ENCODE measurements at places on chromosomes 6 and 20.

- no peak for DNase-seq
Measured at GRCh38 chr6:85432554-85432953, 17.3 kb upstream of the NT5E start.

GRCh38 chr6:50998905-50999304, 180.2 kb downstream of the TFAP2B start:
- DNase-seq, result no peak

- DNase-seq, result no peak
Measured at GRCh38 chr6:162260027-162260426, 467.5 kb downstream of the PRKN start.

DNA sequence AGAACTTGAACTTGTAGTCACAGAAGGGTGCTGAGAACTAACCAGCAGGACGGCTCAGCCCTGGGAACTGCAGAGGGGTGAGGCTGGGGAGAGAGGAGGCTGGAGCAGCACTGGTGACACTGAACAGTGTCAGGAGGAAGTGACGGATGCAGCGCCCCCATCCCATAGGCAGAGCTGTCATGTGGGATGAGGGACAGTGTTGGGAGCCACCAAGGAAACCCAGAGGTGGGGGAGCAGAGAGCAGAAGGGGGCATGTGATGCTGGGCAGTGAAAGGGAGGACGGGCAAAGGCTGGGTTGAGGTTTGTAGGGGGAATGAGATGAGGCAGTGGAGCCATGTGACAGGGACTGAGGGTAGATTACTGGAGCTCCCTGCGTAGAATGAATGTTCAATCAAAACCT, 2.1 kb downstream of the HLA-DPB1 start:
- no peak for DNase-seq

DNA sequence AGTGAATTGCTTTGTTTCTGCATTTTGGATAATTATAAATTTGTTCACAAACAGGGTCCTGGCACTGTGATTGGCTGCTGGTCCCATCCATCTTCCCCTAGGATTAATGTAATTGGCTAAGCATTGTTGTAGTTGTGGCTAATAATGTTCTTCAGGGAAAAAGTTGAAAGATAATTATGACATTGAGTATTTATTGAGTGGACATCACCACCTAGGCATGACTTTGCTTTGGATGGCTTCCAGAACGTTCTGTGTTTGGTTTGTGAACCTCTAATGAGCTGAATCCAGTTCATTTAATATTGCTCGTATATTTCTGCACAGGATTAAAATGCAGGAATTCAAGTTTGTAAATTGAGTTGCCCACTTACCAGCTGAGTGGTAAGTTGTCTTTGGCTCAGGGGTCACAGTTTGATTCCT, 55.1 kb downstream of the ARID1B start:
- DNase-seq, result no peak

DNA sequence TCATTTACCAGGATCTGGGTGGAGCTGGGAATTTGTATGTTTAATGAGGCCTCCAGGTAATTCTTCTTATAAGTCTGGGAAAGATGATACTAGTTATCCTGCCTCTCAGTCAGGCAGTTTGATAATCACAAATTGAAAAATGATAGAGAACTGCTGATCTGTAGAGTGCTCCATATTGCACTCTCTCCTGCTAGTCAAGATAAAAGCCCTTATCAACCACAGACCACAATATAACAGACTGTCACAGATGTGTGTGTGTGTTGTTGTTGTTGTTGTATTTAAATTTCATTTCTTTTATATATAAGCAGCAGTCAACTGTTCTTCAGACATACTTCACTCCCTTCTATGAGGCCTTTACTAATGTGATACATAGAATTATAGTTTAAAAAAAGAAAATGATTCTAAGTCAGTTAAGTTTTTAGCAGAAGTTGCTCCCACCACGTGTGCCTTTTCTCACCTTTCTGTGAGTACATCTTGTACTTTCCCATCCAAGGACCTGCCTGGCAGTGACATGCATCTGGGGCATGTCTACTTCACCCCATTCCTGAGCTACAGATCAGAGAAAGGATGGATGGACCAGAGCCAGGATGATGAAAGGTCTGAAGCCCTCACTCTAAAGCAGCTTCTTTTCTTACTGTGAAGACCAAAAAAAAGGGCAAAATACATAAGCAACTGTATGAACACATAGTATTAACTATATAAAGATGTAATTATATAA, 29.8 kb downstream of the TENT5A start:
- DNase-seq, result no peak

GRCh38 chr6:41717392-41717736, 18.0 kb downstream of the TFEB start:
- no peak for DNase-seq

DNA sequence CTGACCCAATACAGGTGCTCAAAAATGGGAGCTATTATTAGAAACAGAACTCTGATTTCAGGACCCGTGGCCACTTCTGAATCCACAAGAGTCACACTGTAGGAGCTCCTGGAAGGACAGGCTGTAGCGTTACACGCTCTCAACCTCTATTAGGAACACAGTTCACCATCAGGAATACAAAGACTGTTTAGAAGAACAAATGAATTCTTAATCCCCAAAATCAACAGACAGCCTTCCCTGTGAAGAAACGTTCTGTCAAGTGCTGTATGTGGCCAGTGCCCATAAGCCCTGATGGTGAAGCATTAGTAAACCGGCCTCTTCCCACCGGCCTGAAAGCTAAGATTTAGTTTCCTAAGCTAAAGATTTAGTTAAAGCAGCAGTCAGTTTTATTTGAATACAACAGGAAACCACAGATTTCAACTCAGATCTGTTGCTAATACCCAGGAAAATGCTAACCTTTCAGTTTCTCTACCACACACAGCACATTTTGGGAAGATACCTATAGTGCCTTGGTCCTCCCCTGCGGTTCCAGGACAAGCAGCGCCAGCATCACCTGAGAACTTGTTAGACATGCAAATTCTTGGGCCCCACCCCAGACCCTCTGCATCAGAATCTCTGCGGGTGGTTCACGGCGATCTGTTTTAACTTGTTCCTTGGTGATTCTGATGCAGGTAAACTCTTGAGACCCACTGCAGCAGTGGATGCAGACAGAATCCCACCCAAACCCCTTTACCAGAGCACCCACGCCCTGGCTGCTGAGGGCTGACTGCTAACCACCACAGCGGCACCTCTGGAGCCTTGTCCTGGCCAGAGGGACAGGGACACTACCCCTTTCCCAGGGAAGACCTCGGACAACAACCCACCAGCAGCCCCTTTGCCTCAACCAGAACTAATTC, 33.4 kb downstream of the MTRES1 start:
- no peak for DNase-seq

DNA sequence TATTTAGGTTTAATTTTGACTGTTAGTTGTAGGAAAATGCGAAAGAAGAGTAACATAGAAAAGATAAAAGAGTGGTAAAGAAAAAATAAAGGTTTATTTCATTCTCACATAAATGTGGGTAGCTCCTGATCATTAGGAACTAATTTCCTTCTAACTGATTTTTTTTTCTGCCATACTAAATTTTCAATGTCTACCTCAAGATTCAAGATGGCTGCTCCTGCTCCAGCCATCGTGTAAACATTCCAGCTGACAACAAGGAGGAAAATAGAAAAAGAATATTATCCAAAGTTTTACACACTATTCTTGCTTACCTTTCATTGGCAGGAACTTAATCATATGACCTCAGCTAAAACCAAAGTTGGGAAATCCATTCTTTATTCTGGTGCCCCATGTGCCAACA, 488.2 kb downstream of the LMBRD1 start:
- DNase-seq, result no peak

DNA sequence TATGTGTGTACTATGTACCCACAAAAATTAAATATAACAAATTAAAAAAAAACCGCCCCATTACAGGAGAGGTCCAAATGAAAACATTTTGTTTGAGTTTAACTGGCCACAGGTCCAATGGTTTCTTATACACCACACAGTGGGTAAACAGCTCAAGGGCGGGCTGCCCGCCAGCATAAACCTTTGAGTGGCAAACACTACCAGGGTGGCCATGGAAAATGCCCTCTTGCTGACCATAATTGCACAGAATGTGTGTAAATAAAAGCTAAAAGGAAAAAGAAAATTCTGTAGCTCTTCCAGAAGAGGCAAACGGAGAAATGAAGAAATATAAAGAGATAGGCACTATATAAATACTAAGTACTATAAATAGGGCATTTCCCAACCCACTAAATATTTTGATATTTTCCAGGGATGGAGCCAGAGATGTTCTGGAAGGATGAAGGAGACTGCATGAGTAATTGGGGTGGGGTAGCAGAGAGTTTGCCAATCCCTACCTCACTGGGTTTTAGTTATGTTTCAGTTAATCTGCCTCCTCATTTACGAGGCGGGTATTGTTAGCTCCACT, 1.1 kb upstream of the CDC5L start:
- no peak for DNase-seq

DNA sequence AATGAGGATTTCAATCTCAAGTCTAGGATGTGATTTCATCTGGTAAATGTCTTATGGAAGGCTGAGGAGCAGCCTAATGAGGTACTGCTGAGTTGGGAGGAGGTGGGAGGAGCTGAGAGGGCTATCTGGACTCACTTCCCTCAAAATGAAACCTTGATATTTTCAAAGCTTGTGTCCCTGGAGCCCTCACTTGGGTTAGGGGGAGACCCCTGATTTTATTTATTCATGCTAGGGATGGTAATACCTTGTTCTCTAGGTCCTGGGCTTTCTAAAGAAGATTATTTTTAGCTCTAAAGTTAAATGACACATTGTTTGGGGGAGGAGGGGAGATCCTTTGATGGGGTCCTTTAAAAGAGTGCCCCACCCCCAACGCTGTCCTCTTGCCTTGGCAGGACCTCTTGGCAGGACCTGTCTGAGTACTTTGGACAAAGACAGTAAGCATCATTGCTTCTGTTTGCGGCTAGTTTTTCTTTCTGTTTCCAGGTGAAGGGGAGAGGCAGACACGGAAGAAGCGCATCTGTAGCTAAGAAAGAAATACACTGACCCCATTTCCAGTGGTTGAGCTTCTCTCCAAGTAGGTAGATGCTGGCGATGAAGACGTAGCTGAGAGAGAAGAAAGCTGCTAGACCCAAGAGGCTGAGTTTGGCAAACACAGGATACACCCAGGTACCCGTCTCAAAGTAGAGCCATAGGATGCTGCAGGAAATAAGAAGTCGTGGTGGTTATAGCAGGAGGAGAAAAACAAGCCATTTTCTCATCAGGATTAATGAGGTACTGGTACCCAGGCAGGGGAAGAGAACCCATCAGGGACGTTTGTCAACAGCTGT, 55.6 kb downstream of the ADTRP start:
- no peak for DNase-seq

DNA sequence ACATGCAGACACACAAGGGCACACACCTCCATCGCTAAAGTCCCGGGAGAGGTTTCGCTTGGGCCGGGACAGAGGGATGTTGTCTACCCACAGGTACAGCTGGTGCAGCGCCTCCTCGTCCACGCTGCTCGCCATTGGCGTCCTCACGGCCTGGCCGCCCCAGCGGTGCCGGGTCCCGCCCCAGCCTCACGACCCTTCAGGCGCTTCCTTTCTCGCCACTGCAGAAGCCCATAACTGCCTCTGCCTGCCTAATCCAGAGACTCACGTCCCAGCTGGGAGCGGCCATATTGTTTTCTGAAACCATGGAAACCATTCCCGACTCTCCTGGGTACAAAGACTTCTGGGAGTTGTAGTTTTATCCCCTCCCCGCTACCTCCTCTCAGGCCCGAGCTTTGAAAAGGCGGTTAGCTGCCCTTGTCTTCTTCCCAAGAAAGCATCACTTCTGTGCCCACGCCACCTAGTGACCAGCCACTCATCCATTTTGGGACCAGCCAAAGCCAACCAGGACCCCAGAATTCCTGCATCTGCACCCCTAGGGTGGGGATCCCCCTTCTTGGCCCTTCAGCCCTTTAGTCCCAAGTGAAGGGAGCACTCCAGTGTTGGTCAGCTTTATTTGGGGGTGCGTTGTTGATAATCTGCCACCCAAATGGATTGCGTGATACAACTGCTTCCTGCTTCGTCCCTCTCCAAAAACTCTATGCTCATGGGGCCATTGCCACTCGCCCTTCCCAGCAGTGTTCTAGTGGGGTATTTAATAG, at the start of gene SPEF1:
Gene SPEF1 (minus strand): TSS at position 296 of the 758 bp plus-strand sequence. CDS start 161 bp downstream, at position 135.
- no peak for DNase-seq

GRCh38 chr6:14399635-14400034, 282.1 kb downstream of the CD83 start:
- DNase-seq, result no peak

- no peak for DNase-seq
Measured at GRCh38 chr6:38593409-38593808, 46.3 kb downstream of the BTBD9 start.

DNA sequence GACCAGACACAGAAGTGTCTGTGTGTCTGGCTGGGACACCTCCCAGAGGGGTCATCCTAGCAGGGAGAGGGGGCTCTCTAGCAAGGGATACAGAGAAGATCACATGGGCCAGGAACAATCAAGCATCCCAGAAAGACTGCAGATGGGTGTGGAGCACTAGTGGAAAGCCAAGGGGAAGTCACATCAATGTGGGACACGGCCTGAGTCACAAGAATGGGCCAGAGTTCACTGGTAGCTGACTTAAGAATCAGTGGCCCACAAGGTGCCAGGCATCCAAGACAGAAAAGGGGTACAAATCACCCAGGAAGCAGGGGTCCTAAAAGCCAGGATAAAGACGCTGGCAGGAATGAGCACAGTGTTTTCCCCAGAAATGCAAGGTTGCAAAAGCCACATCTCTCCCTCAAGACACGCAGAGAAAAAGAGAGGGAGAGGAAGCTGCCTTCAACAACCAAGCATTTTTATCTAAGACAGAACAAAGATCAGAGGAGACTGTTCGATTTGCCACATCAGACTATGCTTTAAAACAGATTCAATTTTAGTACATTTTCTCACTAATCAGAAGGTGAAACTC, 113.6 kb upstream of the DST start:
- DNase-seq, result no peak

DNA sequence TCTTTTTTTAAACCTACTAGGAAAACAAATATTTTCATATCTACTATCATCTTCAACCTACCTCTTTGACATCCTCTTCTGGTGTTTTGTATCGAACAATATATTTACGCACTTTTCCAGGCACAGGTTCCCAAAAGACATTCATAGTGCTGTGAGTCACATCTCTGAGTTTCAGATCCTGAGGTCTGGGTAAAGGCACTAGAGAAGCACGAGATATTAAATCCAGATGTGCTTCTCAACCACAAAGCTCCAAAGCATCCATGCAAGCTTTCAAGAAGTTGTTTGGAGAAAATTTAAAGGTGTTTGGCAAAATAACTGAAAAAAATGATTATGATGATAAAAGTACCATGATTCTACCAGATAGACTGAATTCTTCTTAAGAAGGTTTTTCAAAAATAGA, 62.7 kb downstream of the COL12A1 start:
- DNase-seq, result no peak

GRCh38 chr6:105207524-105208269, 27.9 kb upstream of the POPDC3 start:
- no peak for DNase-seq

DNA sequence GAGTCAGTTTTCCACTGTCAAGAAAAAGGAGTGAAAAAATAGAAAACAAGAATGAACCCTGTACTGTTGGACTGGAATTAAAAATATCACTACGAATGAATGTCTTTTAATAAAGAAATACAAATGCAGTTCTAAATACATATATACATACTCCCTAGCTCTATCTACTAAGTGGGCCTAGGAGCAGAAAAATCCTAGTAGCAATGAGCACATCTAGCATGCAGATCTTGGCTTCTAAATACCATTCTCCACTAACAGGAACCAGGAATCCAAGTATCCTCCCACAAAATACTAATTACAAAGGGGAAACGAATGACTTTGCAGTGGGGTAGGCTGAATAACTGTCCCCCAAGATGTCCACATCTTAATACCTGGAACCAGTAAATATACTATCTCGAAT, 25.4 kb downstream of the SEC63 start:
- no peak for DNase-seq
